Daoy (cell line): ENCODE measurements at places on chromosomes 6 and 20. TPM values are rescaled to one million over a fixed set of nuclear protein-coding genes. Genes with fewer than 3 reads are reported as not detected.
A peak's percentile ranks its signal among the peaks of the same experiment; 100 is the strongest.

DNA sequence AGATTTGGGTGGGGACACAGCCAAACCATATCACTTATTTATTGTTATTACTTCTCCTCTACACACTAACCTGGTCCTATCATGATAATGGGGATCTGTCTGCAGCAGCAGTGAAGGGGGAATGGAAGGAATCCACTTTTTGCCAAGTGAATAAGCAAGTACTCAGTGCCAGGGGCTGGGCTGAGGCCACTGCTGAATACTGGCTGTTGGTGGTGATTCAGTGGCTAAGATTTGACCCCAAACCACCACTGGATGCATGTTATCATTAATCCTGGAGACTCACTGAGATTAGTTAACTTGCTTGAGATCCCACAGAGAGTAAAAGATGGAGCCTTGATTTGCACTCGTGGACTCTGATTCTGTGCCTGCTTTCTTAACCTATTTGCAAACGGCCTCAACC is 127.7 kb downstream of the TSHZ2 start:
- DNase-seq: no peak

Gene CALHM4
- not detected in 2 replicates for total RNA-seq

- DNase-seq: no peak
Measured at GRCh38 chr6:63589952-63590411, 17.7 kb downstream of the LOC128125822 start.

GRCh38 chr6:168278904-168279303 is 40.7 kb downstream of the DACT2 start:
- DNase-seq: peak; percentile 11

Gene SLC22A1
- total RNA-seq: 0.23 and 2.8 TPM in 2 replicates

DNA sequence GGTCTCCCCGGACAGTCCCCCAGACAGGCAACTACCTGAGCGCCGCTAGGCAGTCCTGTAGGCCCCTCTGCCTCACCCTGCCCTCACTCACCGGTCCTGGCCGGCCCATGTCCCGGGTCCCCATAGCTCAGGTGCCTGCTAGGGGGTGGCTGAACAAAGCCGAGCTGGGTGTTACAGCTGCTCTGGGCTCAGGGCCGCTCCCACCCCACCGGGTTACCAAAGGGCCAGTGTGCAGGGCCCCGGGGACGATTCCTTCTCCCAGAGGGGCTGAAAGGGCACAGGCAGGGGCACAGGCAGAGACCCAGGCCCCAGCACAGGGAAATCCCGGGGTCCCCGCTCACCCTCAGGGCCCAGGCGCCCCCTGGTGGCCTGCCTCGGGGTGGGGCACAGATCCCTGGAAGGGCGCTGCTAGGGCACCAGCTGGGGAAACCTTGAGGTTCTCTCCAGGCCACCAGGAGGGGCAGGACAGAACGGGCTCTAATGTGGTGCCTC is 118.4 kb downstream of the GRM4 start:
- DNase-seq: peak; percentile 67

DNA sequence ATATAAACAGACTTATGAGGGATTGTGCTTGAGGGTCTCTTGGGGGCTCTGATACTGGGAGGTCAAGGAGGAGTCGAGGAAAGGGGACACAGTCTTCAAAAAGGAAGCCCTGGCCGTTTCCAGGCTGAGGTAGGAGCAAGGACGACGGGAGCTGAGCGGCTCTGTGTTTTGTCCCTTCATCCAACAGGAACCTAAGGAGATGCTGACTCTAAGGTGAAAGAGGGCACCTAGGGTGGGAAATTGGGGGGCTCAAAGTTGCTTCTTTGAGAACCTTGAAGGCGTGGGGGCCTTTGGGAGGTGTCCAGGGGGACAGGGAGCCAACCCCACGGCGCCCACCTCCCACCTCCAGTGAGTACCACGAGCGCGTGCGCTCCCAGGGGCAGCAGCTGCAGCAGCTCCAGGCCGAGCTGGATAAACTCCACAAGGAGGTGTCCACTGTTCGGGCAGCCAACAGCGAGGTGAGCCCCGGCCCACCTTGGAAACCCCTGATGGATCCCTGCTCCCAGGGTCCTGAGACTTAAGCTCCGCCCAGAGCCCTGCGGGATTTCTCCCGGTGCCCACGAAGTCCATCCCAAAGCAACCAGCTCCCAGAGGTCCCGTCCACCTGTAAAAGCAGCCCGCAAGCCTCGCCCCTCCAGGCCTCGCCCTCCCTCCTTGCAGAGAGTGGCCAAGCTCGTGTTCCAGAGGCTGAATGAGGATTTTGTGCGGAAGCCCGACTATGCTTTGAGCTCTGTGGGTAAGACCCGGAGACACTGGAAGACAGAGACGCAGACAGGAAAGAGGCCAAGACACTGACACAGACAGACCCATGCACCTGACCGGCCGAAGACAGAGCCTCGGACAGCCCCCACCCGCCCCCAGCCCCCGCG is 2.9 kb downstream of the SPAG4 start:
- DNase-seq: peak; percentile 31

- DNase-seq: peak; percentile 80
Measured at GRCh38 chr6:106084106-106084988, 1.8 kb upstream of the PRDM1 start.

Gene SPEF1
- 0.51 TPM in 1 of 2 replicates, not detected in the other for total RNA-seq

Gene CTAGE9
- total RNA-seq: not detected in 2 replicates

GRCh38 chr6:19317431-19317986 is 519.7 kb upstream of the ID4 start:
- DNase-seq: no peak

Gene SLPI
- not detected in 2 replicates for total RNA-seq

Gene LY6G6F
- not detected in 2 replicates for total RNA-seq

GRCh38 chr6:43250992-43251373 is 7.7 kb downstream of the TTBK1 start:
- peak; percentile 30 for DNase-seq

- DNase-seq: no peak
Measured at GRCh38 chr6:142857796-142858555, 87.0 kb downstream of the HIVEP2 start.

- peak; percentile 54 for DNase-seq
Measured at GRCh38 chr6:1527073-1527457, 82.7 kb upstream of the FOXC1 start.

DNA sequence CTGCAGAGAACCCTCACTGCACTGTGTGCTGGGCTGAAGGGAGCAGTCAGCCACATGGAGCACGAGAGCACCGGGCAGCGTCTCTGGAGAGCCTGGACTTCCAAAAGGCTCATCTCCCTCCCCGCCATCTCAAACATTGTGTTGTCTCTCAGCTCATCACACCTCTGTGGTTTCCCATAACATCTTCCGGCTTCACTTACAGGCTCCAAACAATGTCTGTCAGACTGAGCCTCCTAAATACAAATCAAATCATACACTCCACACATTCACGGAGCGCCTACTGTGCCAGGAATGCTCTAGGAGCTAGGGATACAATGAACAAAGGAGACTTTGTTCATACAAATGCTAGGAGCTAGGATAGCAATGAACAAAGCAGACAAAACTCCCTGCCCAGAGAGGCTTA is 398.0 kb downstream of the RNGTT start:
- no peak for DNase-seq
